Activated B cell treated with CpG ODN at 0.5 μM for 24 hours (primary cell): ENCODE measurements at places on chromosomes 1 and 21.

DNA sequence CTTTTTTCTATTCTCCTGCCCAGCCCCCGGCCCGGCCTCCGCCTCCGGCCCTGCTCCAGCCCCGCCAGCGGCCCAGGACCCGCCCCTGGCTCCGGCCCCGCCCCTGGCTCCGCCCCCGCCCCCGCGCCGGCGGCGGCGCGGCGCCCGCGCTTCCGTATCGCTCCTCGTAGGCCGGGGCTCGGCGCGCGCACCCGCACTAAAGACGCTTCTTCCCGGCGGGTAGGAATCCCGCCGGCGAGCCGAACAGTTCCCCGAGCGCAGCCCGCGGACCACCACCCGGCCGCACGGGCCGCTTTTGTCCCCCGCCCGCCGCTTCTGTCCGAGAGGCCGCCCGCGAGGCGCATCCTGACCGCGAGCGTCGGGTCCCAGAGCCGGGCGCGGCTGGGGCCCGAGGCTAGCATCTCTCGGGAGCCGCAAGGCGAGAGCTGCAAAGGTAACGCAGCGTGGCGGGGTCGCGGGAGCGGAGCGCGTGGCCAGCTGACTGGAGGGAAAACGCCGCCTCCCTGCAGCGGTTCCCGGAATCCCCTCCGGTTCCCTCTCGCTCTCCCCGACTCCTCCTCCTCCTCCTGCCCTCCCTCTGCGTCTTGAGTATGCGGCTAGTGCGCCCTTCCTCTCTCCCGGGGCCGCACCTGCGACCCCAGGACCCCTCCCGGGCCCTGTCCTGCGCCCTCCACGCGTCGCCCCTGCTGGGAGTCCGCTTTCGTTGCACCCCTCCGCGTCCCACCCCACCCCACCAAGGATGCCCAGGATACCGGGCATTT lies at the start of gene IFNAR2:
TSS of gene IFNAR2 (plus strand) at position 155 of the 761 bp plus-strand sequence. CDS start 11,985 bp downstream, outside the sequence.
- peak; percentile 77 for DNase-seq

DNA sequence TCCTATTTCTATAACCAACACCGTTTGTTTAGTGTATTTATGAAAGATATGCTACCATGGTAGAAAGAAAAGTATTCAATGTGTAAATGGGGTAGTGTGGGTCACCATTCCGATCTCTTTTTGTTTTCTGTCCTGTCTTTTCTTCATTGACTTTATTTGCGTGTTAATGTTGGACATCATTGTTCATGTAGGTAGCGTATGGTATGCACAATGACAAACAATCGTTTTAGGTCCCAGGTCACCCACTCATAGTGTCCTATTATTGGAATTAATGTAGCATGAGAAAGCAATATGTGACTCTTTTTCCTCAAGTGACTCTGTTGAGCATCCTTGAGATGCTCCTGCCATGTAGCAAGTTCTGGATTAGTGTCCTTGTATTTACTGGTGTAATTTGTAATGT lies 25.4 kb downstream of the ATP5PO start:
- DNase-seq: no peak

DNA sequence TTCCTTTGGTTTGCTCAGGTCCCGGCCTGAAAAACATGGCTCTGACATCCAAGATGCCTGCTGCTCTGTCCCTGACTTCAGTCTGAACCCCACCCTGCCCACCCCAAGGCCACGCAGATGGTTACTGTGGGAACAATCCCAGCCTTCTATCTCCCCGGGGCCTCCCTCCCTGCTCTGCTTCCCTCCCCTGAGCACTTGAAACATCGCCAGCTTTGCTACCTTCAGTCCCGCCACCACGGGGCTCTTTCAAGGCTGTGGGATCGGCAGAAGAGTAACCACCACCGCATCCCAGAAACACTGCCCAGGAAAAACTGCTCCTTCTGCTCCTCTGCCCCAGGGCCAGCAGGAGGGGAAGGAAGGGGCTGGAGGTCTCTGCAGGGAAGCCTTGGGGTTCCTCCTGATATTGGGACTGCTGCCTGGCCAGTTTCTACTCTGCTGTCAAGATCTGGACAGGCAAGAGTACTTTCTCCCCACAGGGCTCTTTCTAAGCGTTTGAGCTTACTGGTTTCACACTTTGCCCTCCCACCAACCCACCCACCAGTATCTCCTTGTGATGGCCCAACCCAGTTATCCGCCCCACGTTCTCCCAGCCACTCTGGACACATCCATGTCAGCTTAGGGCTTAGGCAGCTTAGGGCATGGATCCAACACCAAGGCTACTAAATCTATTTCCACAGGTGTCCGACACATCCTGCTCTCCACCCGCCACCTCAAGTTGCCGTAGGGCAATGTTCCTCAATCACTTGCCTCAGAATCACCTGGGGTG lies 8.4 kb downstream of the ETNK2 start:
- DNase-seq: no peak

GRCh38 chr1:3435666-3436065 lies 18.8 kb upstream of the ARHGEF16 start:
- no peak for DNase-seq

GRCh38 chr1:70051926-70052325 lies 153.5 kb downstream of the LRRC40 start:
- DNase-seq: no peak

DNA sequence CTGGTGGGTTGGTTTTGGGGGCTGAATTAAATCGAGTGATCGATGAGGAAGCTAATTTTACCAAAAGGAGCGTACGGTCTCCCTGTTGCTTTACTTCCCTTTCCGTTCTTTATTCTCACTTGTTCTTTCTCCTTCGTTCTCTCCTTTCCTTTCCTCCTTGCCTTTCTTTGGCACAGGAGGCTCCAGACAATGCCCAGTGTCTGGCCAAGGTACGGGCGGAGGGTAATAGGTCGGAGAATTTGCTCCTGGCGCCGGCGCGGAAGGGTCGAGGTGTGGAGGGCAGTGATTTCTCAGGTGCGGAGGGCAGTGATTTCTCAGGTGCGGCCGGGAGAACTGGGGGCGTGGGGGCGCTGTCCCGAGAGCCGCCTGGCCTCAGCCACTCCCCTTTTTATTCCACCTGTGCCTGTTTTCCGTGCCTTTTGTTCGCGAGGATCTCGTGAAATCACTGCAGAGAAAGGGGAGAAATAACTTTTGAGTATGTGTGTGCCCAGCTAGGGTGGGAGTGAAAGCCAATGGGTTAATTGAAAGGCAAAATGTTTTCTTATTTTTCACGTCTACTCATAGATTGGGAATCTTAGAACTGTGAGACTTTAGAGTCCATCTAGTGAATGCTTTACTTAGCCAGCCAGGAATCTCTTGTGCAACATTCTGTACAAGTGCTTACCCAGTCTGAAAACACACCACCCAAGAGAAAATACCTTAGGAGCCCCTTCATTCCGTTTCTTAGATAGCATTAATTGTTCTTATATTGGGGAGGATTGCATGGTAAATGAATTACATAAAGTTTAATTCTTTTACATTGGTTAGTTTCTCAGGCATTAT lies 1.3 kb downstream of the FNBP1L start:
- no peak for DNase-seq

DNA sequence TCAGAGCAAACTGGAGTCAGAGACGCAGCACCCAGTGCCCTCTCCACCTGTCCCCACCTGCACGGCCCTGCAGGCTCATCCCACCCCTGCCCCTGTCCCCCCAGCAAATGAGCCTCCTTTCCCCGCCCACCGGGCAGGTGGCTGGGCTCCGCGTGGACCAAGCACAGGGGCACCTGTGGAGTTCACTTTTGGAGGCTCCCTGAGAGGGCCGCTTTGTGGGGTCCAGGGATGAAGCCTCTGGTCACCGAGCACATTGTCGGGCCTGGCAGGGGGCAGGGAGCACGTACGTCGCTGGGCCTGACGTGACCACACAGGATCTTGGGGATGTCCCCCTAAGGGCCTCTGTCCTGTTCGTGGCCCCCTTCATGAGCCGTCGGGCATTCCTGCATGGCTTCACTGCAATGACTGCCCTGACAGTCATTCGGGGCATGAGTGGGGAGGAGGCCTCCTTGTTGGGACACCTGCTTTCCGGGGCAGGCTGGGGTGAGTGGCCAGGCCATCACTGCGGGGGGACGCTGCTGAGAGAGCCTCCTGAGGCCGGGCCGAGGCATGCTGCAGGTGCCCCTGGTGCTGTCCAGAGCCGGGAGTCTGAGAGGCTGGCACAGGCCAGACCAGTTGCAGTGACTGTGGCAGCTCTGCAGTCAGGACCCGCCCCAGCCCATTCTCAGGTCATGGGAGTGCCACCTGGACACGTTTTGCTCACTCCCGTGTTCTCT lies 19.7 kb downstream of the SLX9 start:
- no peak for DNase-seq

- DNase-seq: no peak
Measured at GRCh38 chr1:27448982-27449381, 41.0 kb downstream of the WASF2 start.

GRCh38 chr1:185964946-185965345 lies 230.8 kb downstream of the HMCN1 start:
- no peak for DNase-seq

DNA sequence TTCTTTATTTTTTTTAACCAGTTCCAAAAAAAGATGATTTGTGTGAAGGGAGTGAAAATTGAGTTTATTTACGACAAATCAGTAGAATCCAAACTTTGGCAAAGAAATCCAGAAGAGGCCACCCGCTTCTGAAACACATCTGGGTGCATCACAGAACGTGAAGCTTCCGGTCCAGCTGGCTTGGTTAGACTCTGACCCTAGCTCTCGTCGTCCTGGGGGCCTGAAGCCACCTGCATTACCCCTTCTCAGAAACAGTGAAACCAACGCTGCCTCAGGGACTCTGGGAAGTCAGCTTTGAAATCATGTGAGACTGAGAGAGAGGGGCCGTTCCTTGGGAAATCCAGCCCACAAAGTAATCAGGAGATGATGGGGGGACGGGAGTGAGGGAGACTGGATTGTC lies 21.8 kb downstream of the AJAP1 start:
- DNase-seq: no peak

DNA sequence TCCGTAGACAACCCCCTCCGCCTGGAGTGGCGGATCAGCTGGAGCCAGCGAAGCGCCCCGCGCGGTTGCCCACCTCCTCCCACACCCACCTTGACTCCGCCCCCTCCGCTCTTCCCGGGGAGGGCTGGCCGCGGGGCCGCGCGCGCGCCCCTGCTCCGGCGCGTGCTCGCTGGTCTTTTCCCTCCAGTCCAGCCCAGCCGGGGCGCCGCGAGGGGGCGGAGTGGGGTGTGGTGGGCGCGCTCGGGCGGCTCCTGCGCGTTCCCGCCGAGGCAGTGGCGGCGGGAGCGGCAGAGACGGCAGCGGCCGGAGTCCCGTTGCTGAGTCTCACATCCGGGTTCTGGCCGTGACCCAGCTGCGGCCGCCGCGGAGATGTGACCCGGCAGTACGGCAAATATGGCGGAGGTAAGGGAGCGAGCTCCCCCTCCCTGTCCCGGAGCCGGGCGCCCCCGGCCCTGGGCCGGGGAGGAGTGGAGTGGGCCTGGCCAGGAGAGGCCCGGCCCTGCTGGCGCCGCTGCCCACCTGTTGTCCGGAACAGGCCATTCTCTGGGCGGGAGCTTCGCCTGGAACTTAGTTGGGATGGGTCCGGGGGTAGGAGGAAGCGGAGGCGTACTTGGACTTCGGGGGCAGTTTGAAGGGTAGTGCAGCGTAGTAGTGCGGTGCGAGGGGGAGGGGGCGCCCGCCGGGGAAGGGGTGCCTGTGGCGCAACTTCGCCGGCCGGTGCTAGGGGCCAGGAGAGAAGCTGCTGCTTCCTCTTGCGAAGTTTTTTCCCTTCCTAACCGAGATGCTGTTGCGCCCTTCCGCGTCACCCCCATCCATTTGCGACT lies 5.4 kb downstream of the MIER1 start:
- DNase-seq: peak; percentile 98

DNA sequence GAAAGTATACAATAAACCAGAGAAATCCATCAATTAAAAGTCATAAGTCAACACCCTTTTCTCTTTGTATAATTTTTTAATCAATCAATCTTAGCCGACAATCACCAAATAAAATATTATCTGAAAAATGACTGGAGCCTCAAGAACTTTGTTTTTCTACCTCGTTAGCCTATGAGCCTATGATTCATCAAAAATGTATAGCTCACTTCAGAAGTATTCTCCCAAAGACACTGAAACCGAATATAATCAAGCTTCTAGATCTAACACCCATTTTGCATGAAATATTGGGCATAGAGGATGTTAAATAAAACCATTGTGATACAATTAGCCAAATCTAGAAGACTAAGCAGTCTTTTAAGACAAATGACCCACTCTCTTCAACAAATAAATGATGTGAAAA lies 17.8 kb upstream of the RSBN1 start:
- no peak for DNase-seq

DNA sequence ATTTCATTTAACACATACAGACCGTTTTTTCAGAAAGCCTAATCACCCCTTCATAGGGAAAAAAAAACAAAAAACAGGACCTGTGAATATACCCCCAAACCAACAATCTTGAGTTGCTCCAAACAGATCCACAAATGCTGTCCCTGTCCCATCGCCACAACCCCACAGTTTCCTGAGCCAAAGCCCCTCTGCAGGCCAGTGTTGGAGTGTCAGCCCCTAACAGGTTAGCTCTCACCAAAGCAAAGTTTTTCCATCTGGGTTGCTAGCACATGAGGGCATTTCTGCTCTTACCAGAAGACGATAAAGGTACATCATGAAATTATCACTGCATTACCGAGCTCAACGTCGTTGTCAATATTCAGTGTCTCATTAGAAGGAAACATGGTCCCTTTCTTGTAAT lies 40.8 kb downstream of the MCOLN2 start:
- no peak for DNase-seq

GRCh38 chr1:107979926-107980325 lies 14.9 kb upstream of the VAV3 start:
- no peak for DNase-seq

DNA sequence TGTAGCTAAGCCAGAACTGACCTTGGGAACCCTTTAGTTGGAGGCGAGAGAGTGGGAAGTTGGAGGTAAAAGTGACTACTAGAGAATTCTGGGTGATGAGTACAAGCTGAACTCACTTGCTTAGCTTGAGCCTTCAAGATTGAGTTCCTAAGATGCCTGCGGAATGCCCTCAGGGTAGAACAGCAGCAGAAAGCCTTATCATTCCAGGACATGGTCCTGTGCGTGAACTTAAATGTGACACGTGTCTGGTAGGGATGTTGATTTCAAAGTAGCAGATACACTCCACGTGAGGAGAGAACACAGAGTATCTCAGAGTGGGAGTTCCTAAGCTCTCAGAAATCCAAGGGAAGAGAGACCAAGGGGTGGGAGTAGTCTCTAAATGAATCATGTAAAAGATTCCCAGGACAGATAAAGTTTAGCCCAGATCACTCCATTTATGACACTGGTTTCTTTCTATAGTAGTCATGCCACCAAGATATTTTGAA lies 60.1 kb downstream of the KCNK1 start:
- no peak for DNase-seq

GRCh38 chr1:207202480-207202879 lies 98.4 kb downstream of the C4BPA start:
- no peak for DNase-seq

DNA sequence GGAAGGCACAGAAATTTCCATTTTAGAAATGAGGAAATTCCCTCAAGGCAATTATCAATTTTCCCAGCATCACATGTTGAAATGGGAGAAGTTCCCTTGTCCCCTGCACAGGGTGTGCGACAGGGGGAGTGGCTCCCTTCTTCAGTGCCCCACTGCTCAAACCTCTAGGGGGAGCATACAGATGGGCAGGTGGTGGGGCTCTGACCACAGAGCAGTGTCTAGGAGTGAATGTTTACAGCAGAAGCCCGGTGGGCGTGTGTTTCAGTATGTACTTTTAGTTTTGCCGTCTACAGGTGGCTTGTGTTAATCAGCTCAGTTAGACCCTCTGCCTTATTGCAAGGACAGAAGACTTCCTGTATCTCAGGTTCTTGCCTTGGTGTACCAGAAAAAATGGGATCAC lies 493.7 kb upstream of the PLXNA2 start:
- no peak for DNase-seq

GRCh38 chr1:11680270-11681070 lies 478 bp downstream of the MAD2L2 start:
- DNase-seq: no peak
